ENCODE measurements at places on chromosomes 3 and 15. TPM values are rescaled to one million over a fixed set of nuclear protein-coding genes. Genes with fewer than 3 reads are reported as not detected.
A peak's percentile ranks its signal among the peaks of the same experiment; 100 is the strongest.

TRAIP gene
- total RNA-seq = 3.0 TPM

DNA sequence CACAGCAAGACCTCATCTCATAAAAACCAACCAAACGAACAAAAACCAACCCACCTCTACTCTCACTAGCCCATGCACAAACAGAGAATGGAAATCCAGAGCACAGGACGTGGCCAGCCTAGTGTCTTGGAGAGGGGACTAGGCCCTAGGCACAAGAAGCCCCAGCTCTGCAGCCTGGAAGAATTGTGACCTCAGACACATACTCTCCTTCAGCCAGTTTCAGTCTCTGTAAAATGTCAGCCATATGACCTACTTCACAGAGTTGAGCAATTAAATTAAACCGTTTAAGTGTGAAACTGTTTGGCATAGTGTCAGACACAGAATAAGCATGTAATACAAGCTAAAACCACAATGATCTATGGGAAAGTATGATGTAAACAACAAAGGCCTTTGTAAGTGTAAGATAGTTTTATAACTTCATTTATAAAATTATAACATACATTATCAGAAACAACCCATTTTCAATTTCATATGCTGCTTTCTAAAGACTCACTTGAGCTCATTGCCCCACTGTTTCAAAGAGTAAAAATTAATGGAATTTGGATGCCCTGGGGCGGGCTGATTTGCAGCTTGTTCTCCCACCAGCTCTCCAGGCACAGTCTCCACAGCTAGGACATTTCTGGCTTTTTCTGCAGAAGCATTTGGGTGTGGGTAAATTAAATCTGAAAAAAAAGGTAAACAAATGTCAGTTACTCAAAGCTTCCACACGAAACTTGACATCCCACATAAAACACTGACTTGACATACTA, 32.9 kb downstream of the TBC1D2B start:
- H3K4me3 ChIP-seq = no peak overlapping the region
- peak overlapping the region; percentile 21 for H3K27ac ChIP-seq
- H3K4me1 ChIP-seq = peaks cover 73% of the 10 kb centered on the region

DNA sequence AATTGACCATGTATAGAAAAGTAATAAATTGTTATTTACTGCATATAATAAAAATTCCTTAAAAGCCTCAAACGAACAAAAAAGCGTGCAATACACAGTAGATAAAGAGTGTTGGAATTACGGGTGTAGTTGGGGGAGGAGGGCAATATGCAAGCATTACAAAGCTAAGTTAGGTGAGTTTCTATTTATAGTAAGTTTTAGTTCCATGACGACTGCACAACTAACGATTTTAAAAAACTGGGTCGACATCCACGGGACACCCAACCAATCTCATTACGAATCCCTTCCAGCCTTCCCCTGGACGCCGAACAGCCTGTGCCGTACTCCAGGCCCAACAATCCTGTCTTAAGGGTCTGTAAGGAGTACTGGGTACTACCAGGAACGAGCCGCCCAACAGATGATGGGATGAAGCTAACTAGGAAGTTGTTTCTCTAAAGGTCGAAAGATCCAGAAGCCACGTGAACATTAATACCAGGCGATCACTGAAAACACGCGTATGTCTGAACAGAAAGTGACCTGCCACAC, 677 bp downstream of the POLQ start:
- no peaks in the 10 kb centered on the region for H3K27me3 ChIP-seq
- peaks cover 8% of the 10 kb centered on the region for H3K4me1 ChIP-seq
- no peak for DNase-seq
- H3K27ac ChIP-seq = no peak overlapping the region
- H3K36me3 ChIP-seq = no peaks in the 10 kb centered on the region

CELF6 gene
- 5.7 TPM for total RNA-seq

- H3K36me3 ChIP-seq = peaks cover 52% of the 10 kb centered on the region
- no peaks in the 10 kb centered on the region for H3K27me3 ChIP-seq
- H3K4me3 ChIP-seq = peak overlapping the region; percentile 99
- peaks cover 14% of the 10 kb centered on the region for H3K4me1 ChIP-seq
- no peak for DNase-seq
These were observed 1.3 kb downstream of the PSMD2 start for GRCh38 chr3:184300378-184300720.

IRAK2 gene
- total RNA-seq = 3.9 TPM

DNA sequence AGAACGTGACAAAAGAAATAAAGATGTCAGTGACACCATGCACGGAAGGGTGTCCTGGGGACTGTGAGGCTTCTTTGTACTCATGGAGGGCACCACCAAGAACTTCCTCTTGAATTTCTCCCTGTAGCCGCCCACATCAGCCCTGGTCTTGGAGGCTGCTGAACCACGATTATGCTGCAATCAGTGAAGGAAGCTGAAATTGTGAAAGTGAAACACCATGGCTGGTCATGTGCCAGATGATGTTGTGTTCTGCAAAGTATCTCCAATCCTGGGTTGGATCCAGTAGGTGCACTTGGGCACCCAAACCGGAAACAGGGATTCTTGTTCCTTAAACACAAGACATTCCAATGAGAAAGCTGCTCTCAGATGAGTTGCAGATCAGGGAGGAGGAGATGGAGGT, 104.4 kb upstream of the GOLGA6L6 start:
- peak; percentile 90 for DNase-seq
- H3K4me1 ChIP-seq = no peaks in the 10 kb centered on the region
- H3K36me3 ChIP-seq = no peaks in the 10 kb centered on the region
- H3K27ac ChIP-seq = no peak overlapping the region
- no peak overlapping the region for H3K4me3 ChIP-seq

GALK2 gene
- total RNA-seq = 38.8 TPM

DPPA4 gene
- not detected for total RNA-seq

GRCh38 chr15:70558406-70559264, 204.7 kb downstream of the UACA start:
- no peak overlapping the region for H3K27ac ChIP-seq
- no peaks in the 10 kb centered on the region for H3K36me3 ChIP-seq
- no peak overlapping the region for H3K4me3 ChIP-seq
- H3K27me3 ChIP-seq = no peaks in the 10 kb centered on the region
- DNase-seq = no peak

- H3K27ac ChIP-seq = no peak overlapping the region
- no peaks in the 10 kb centered on the region for H3K27me3 ChIP-seq
- no peak overlapping the region for H3K4me3 ChIP-seq
- no peak for DNase-seq
- H3K36me3 ChIP-seq = no peaks in the 10 kb centered on the region
- H3K4me1 ChIP-seq = no peaks in the 10 kb centered on the region
These were observed 1245.3 kb downstream of the ROBO2 start for GRCh38 chr3:78285032-78285728.

GRCh38 chr15:88917760-88918159, 4.6 kb upstream of the MFGE8 start:
- H3K27ac ChIP-seq = no peak overlapping the region
- no peaks in the 10 kb centered on the region for H3K36me3 ChIP-seq
- no peaks in the 10 kb centered on the region for H3K27me3 ChIP-seq
- H3K4me3 ChIP-seq = no peak overlapping the region

Data from lower lobe of right lung (tissue), 2 donors.